ENCODE measurements at places on chromosomes 6 and 20.

- no peak for DNase-seq
Observed at GRCh38 chr20:59145247-59145923, 18.2 kb upstream of the ZNF831 start.

GRCh38 chr6:37272834-37273566 is 15.1 kb upstream of the TMEM217 start:
- no peak for DNase-seq

DNA sequence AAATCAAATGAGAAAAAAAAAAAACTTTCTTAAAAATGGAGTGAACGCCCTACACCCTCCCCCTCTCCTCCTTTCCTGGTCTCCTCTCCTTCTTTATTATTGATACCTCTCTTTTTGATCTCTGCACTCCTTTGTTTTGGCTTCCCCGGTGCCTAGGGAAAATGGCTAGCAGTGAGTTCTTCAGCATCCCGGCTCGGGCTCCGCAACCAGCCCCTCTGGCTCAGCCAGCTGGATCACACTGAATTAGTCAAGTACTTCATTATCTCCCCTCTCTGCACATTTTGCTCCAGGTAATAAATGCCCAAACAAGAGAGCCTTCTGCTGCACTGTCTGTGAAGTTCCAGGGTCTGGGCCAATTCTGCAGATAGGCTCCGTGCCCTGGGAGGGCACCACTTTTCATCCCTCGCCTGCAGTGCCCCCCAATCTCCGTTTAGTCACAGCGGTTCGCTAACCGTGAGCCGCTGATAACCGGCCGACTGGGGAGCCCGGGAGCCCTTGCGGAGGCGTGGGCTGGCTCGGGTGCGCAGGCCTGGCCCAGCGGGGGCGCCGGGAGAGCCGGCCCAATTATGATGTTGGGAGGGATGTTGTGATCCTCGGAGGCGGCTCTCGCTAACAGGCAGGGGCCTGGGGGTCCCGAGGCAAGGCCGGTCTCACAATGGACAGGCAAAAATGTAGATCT is 301.9 kb downstream of the TFAP2A start:
- no peak for DNase-seq

- no peak for DNase-seq
Observed at GRCh38 chr6:123635144-123635543, 1.6 kb downstream of the TRDN start.

- DNase-seq: no peak
Observed at GRCh38 chr6:107083921-107084320, 31.4 kb downstream of the BEND3 start.

DNA sequence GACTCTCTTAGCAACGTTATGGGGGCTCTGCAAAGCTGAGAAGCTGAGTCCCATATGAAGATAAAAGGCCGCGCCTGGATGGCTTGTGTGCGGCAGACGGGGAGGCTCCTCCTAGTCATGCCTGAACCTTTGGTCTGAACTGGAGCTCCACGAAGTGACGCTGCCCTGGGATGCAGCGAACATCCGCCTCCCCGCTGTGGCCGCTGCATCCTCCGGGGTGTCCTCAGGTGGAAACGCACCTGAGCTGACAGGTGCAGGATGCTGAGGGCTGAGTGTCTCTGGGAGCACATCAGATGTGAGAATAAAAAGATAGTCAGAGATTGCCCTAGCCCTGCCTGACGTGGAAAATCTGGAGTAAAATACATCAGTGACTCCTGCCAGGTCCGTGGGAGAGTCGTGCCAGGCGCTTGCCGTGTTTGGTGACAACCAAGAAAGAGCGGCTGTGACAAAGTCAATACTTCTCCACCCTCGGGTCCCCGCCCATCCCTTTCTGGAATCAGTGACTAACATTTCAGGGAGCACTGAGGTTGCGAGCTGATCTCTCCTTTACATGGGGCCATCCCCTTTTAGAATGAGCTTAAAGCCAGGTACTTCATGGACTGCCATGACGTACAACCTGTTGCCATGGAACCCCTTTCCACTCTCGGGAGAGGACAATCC is 162.8 kb upstream of the AFDN start:
- DNase-seq: no peak

DNA sequence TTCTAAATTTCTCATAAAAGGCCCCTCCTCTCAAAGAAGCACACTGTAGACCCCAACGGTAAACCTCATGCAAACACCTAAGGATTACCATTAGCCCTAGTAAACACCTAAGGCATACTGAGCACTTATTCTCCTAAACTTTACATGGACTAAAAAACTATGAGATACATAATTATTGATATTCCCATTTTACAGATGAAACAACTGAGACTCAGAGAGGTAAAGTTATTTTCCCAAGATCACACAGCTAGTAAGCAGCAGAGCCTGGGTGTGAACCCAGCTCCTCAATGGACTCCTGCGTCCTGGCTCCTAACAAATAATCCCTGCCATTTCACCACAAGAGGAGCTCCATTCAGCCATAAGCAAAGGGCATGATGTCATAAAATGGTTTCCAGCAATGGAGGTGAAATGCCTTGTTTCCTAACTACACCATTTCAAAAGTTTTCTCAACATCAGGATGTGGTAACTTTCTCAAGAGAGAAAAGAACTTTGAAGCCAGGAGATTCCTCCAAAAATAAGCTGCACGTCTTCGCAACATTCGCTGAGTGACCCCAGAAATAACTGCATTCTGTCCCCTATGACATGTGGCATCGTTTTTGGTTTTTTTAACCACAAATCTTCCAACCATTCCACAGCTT is 4.1 kb downstream of the ATP9A start:
- peak; percentile 51 for DNase-seq

DNA sequence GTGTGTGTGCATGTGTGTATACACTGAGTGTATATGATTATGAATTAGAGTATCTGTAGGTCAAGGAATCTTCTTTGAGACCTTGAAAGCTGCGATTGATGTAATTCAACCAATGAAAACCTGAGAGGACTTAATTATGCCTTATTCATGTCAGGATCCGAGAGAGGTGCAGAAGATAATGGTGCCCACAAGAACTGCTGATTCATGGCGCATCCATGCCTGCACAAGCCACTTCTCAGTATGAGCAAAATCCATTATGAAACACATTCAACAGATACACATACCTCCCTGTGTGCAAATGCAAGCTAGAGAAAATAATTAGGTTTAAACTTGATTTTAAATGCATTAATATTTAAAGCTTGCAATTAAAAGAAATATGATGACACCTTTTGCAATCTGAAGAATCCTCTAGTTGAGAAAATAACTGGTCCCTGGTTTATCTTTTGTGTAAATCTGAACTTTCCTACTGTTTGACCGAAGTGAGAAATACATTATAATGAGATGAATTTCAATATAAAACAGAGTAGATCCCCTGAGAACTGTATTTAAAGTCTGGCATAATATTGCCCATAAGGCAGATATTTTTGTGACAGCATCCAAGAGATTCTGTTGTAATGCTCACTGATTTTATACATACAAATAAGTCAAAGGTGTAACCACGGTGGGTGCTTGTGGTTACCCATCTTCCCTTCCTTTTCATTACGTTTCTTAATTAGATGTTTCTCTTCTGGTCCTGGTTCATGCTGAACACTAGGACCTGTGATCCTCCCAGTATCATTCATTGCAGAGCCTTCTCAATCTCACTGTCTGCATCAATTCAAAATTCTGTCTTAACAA is 45.6 kb downstream of the LY86 start:
- DNase-seq: no peak

DNA sequence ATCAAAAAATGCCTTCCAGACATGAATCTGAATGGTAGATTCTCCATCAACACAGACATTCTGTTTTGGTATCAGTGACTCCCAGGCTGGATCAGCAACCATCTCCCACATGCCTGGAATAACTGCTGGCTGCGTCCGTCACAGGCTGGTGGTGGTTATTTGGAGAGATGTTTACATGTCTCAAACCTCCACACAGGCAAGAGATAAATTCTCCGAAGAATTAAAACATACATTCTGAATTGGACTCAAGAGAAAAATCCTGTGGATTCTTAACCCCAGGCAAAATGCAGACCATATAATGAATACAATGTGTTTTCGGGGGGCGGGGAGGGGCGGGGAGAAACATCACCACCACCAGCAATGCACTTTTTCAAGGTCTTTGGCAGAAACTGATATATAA is 108.2 kb downstream of the THBS2 start:
- DNase-seq: no peak

- DNase-seq: no peak
Observed at GRCh38 chr20:33684533-33685327, 1.5 kb downstream of the E2F1 start.

DNA sequence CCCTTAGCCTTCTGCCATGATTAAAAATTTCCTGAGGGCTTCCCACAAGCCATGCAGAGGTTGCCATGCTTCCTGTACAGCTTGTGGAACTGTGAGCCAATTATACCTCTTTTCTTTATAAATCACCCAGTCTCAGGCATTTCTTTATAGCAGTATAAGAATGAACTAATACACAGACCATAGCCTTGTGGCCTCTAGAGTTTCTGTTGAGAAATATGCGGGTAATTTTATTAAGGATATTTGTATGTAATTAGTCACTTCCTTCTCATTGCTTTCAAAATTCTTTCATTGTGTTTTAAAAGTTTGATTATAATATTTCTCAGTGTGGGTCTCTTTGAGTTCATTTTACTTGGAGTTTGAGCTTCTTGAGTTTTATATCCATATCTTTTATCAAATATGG is 484.9 kb downstream of the COL12A1 start:
- DNase-seq: no peak

- peak; percentile 4 for DNase-seq
Observed at GRCh38 chr6:16132909-16133308, 4.0 kb downstream of the MYLIP start.

GRCh38 chr6:144582939-144583613 is 297.9 kb downstream of the UTRN start:
- DNase-seq: peak; percentile 55

DNA sequence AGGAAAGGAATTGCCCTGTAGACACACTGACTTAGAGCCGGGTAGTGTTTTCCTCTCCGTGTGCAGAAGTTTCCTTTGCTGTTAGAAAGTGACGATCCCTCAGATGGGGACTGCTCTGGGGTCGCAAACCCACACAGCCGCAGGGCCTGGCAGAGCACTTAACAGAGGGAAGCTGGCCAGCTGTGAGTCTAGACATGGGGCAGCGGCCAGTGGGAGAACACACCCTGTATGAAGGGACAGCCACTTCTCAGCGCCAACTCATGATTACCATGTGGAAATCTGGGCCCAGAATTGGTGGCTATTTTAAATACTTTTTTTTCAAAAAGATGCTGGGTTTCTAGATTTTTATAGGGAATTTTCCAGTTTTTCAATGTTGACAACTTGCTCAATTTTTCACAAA is 39.4 kb downstream of the SLC9A8 start:
- no peak for DNase-seq

DNA sequence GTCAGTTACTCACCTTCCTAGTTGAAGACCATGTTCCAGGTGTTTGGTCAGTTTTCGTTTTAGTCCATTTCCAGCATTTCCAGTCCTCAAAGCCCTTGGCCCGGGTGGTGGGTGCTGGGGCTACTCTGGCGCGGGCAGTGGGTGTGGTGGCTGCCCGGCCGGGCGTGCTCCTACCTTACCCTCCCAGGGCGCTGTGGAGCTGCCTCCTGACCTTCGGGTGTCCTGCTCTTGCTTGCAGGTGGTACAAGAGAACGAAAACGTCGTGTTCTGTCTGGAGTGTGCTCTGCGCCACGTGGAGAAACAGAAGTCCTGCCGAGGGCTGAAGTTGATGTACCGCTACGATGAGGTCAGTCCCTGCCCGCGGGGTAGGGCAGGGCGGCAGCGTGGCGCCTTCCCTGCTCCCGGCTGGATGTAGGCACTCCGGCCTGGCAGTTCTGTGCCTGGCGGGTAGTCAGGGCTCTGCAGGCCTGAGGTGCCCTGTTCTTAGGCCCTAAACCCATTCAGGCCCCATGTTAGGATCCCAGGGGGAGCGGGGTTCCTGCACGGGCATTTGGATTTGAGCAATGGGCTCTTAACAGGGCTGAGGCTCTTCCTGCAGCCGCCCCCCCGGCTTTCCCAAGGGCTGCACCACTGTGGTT is 145.8 kb downstream of the DTNBP1 start:
- no peak for DNase-seq

- peak; percentile 71 for DNase-seq
Observed at GRCh38 chr6:106360989-106361430, 493 bp downstream of the CRYBG1 start.

GRCh38 chr6:3117912-3118352 is 579 bp upstream of the BPHL start:
- no peak for DNase-seq

DNA sequence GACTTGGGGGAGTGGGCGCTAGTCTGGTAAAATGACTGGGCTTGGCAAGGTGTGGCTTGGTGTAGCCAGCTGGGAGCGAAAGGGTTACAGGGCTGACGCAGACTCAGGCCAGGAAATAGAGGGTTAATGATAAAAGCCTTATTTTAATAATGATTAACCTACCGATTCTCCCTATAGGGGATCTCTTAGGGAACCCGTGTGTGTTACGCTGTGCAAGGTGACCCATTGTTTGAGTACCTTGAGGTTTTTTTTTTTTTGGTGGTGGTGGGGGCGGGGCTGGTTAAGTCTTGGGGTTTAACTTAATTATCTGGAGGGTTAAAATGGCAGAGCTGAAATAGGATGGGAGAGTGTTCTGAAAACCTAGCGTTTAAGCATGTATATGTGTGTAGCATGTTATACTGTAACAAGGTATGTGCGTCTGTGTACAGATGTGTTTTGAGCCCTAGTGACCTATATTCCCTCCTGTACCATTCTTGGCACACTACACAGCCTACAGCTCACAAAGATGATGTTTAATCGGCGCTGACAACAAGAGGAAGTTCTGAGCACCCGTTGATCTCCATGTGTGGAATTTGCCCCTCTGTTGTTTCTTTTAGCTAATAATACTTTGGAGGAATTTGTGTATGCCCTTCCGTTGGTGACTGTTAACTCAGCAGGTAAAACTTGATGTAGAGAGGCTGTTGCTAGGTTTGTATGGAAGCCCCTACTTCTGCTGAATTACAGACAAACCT is 1.3 kb downstream of the CARMIL1 start:
- DNase-seq: no peak

DNA sequence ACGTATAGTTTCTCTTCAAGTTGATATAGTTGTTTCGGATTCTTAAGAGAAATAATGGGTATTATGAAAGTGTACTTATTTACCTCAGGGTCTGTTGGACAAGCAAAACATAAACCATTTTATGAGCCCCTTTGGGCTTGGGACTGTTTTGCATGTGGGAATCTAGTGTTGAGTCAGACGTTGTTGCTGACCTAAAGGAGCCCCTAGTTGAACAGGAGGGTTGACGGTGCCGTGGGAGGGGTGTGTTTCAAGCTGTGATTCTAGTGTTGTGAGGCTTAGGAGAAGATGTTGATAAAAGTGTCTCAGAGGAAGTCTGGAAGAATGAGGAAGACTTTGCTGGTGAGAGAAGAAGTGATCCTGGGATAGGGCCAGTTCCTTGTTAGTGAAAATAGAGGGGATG is 140.0 kb downstream of the ARID1B start:
- no peak for DNase-seq

Data from suppressor macrophage treated with lipopolysaccharide for 1 hour (primary cell).